ENCODE measurements at places on chromosomes 4 and X.

GRCh38 chr4:53800741-53801140, 209.5 kb upstream of the LNX1 start:
- DNase-seq = no peak

DNA sequence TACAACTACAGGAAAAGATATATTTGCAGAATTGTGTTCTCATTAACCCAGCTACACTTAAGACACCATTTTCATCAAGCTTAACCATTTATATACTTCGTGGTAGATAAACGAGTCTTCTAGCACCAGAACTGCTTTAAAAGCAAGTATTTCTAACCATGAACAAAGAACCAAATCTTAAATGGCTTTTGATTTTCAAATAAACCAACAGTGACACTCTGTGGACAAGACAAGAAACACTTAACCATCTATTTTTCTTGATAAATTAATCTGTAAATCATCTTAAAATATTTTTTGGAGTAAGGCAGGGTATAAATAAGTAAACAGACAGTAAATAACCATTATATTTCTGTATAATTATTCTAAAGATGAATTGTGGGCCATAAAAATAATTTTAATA, 10.2 kb downstream of the BEND2 start:
- no peak for DNase-seq

DNA sequence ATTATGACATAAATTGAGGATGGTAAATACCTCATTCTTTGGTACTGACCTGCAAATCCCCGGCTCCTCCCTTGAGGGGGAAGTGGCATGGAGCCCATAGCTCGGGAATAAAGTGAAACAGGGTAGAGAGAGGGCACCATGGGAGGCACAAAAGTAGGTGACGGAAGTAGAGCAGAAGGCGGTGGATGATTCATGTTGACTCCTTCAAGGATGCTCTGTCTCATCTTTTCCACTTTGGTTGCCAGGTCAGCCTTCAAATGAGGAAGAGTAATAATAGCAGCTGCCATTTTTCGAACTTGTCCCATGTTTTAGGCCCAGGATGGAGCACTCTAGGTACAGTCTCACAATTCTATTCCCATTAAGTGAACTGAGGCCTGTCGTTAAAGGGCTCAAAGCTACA, 41.4 kb upstream of the PHF8 start:
- DNase-seq = no peak

- DNase-seq = no peak
Measured at GRCh38 chrX:26914232-26914631, 548.9 kb downstream of the PPP4R3C start.

GRCh38 chrX:120468479-120468824, 644 bp downstream of the LAMP2 start:
- DNase-seq = no peak

- DNase-seq = peak; percentile 89
Measured at GRCh38 chr4:17636696-17637622, 22.5 kb downstream of the MED28 start.

DNA sequence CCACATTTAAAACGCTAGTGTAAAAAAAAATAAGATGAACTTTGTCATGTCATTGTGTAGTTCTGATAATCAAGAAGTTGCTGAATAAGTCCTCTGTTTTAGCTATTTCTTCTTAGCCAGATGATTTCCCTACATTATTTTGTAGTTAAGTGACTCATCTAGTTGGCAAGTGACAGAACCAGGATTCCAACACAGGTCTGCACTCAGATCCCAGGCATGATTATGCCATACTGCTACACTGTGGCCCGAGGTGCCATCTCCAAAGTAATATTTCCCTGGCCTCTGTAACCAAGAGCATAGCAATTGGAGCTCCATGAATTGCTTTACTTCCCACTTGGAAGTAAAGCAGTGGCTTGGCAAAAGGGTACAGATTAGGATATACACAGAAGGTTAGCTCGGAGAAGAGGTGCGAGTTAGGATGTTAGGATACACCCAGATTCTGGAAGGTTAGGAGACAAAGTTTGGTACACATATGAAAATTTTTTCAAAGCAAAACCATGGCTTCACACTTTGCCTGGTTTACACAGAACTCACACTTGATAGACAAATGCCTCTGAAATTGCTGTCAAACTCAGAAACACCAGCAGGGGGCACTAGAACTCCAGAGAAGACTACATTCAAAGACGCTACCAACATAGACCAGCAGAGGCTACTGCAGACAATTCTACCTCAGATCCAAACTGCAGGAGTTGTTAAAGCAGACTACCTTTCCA, 41.4 kb downstream of the SRPX2 start:
- DNase-seq = peak; percentile 57

All from D341Med (cell line).